ENCODE measurements at places on chromosomes 7 and 10.

DNA sequence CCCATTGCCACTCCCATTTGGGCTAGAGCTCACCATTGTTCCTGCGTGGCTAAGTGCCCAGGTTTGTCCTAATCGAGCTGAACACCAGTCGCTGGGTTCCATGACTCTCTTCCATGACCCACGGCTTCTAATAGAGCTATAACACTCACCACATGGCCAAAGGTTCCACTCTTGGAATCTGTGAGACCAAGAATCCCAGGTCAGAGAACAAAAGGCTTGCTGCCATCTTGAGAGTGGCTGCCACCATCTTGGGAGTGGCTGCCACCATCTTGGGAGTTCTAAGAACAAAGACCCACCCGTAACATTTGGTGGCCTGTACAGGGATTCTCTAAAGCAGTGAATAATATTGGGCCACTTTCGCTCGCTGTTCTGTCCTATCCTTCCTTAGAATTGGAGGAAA, 37.0 kb downstream of the AKR1B15 start:
- DNase-seq: no peak

DNA sequence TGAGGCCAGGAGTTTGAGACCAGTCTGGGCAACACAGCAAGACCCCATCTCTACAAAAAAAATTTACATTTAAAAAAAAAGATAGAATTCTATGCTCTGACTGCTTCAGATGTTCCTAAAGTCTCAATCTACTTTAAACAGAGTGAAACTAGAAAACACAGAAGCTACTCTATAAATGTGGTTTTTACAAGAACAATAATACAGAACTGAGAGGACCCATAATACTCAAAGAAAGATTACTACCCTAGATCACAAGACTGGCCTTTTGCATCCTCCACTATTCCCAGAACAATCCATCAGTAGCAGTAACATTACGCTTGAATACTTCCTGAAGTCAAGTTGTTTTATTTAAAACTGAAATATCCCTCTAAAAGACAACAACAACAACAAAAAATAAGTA, 119.4 kb downstream of the ZFAND4 start:
- no peak for DNase-seq

DNA sequence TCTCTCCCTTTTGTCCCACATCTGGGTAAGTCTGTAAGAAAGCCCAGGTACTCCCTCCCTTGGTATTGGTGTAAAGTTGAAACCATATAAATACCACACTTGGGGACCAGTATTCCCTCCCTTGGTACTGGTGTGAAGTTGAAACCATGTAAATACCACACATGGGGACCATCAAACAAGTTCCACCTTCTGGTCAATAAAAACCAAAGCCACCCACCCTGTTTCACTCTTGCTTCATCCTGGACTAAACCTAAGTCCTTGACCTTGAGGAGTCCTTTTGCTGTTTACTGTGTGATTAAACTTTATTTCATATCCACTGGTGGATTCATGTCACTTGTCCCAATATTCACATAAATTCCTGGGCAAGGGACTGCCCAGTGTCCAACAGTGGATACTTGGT, 8.4 kb downstream of the P4HA1 start:
- DNase-seq: no peak

GRCh38 chr7:130903358-130903974, 169.5 kb upstream of the KLF14 start:
- no peak for DNase-seq

- no peak for DNase-seq
These were observed 547.9 kb upstream of the FOXK1 start for GRCh38 chr7:4134204-4134603.

- no peak for DNase-seq
These were observed 233.3 kb upstream of the FOXP2 start for GRCh38 chr7:114181280-114181679.

GRCh38 chr10:86712317-86712707, 44.0 kb downstream of the LDB3 start:
- no peak for DNase-seq

GRCh38 chr10:31215052-31215451, 104.0 kb upstream of the ZEB1 start:
- no peak for DNase-seq

- DNase-seq: no peak
These were observed 41.6 kb downstream of the JAKMIP3 start for GRCh38 chr10:132107186-132107948.

GRCh38 chr7:2313450-2314208, 612 bp downstream of the SNX8 start:
- no peak for DNase-seq

- no peak for DNase-seq
These were observed 56.9 kb upstream of the CHST15 start for GRCh38 chr10:124150189-124150806.

GRCh38 chr10:83769281-83769820, 370.0 kb upstream of the GHITM start:
- DNase-seq: no peak

GRCh38 chr10:128068398-128069285, 57.6 kb downstream of the MKI67 start:
- no peak for DNase-seq

DNA sequence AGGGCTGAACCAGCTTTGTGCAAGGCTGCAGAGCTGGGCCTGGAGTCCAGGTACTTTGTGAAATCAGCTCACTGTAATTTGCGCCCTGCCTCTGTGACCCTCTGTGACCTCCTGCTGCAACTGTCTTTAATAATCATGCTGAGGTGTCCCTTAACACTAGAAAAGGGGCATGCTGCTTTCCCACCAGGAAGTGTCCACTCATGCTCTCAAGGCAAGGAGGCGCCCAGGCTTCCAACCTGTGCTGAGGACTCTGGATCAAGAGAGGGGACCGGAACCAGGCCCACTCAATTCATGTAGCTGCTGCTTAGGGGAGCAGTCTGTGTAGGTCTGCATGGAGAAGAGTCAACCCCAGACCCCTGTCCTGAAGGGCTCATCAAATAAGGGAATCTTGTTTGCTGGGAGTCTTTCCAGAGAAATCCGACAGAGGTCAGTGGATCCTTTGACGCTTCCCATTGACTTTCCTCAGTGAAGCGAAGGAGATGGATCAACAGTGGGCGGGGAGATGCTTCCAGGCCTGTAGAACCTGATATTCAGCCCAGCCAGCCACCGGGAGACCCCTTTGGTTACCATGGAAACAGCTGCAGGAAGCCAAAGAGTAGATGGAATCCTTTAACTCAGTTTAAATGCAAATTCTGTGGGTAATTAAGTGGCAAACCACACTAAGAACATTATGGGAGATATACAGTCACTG, 945.9 kb downstream of the GRID1 start:
- DNase-seq: no peak

- no peak for DNase-seq
These were observed 104.7 kb downstream of the FGFR2 start for GRCh38 chr10:121493521-121493920.

- no peak for DNase-seq
These were observed 61.5 kb downstream of the NKX6-2 start for GRCh38 chr10:132724446-132724845.

GRCh38 chr10:118729641-118730258, 25.0 kb downstream of the CACUL1 start:
- DNase-seq: no peak

DNA sequence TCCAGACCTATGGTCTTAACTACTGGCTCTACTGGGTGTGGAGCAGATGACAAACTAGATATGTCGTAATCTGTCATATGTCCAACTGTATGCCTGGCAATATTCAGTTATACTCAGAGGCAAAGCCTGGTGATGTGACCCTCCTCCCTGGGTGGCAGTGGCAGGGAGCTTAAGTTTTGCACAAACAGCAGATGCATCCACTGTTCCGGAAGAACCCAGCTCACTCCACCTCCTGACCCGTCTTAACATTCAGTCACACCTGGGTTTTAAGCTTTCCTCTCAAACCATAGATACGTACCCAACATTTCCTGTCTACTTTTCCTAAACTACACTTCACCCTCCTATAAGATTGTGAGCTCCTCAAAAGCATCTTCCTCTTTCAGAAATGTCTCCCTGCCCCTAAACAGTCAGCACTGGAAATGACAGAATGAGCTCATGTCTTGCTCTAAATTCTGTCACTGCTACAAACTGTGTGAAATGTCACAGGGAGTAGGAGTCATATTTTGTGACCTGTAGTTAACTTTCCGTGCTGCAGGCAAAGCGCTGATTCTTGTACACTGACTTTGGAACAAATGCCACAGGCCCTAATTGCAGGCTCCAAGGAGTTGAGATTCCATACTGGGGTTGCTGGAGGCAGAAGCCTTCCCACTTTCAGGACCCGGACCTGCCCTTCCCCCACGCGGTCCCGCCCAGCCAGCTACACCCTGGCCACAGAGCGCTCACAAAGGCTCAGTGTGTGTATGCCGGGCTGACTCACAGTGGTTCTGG, 23.9 kb downstream of the SCD start:
- DNase-seq: no peak

DNA sequence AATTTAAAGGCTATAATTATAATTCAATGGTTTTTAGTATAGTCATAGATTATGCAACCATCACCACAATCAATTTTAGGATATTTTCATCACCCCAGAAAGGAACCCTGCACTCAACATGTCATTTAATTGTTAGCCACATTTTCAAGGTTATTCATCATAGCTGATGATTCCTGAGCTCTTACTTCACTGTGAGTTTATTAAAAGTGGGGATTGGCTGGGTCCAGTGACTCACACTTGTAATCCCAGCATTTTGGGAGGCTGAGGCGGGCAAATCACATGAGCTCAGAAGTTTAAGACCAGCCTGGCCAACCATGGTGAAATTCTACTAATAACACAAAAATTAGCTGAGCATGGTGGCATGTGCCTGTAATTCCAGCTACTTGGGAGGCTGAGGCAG, 787 bp downstream of the CCL26 start:
- DNase-seq: no peak

DNA sequence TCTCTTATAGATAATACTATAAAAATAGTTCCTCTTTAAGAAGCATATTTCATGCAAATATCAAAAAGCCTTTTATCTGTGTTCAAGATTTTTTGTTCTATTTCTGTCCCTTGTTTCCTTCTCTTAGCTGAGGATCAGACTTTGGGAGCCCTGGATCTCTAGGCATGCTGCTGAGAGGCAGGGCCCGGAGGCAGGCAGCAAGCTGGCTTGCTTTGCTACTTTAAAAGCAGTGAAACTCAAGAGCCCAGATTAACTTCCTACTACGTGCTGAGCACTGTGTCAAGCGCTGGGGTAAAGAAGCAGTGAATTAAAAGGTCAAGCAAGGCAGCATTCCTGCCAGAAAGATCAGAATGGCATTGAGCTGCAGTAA, 31.0 kb upstream of the ARID5B start:
- DNase-seq: no peak

- no peak for DNase-seq
These were observed 20.2 kb downstream of the HIP1 start for GRCh38 chr7:75718390-75719031.

DNA sequence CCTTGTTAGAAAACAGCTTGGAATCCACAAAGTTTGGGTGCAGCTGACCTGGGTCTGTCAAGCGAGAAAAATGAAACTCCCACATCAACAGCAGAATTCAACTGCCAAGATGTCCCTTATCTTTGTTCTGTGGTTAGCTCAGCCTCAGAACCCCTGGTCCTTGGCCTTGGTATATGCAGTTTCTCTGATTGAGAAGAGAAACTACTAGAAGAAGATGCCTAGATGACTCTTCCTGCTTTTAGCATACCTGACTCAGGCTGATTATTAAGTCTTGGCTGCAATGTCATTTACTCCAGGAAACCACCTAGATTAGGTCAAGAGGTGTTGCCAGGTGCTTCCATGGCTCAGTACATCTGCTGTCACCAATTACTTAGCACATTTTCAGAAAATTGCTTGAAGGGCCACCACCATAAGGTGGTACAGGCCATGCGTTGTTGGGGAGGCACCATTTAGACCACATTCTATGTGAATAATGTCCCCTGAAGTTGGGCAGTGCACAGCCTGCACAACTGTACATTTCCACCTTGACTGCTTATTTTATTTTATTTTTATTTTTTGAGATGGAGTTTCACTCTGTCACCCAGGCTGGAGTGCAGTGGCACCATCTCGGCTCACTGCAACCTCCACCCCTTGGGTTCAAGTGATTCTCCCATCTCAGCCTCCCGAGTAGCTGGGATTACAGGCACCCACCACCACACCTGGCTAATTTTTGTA, 59.4 kb upstream of the ZNF438 start:
- DNase-seq: no peak

DNA sequence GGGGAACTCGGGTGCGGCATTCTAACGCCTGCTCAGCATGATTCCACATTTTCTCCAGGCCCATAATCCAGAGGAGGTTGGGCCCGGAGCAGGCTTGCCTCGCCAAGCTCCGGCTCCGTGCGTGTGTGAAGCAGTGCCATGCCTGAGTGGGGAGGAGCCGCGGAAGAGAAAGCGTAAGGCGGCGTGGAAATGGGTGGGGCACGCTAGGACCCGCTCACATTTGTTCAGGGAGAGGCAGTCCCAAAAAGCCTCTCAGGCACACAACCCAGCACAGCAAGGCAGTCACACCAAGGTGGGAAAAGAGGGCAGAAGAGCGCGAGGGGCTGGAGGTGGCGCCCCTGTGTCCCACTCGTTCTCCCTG, 695 bp upstream of the VDAC2 start:
- DNase-seq: no peak

DNA sequence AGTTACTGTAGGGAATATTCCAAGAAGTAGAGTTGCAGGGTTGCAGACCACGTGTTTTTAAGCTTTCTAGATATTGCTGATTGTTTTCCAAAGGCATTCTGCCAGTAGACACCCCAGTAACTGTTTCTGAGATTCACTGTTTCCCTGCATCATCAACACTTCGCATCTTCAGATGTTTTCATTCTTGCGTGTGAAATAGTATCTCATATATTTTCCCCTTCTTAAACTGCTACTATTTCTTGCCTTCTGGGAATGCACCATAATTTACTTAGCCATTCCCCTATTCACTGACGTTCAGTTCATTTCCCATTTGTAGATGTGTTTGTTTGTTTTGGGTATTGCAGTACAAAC, 30.7 kb downstream of the ALOX5 start:
- DNase-seq: no peak

DNA sequence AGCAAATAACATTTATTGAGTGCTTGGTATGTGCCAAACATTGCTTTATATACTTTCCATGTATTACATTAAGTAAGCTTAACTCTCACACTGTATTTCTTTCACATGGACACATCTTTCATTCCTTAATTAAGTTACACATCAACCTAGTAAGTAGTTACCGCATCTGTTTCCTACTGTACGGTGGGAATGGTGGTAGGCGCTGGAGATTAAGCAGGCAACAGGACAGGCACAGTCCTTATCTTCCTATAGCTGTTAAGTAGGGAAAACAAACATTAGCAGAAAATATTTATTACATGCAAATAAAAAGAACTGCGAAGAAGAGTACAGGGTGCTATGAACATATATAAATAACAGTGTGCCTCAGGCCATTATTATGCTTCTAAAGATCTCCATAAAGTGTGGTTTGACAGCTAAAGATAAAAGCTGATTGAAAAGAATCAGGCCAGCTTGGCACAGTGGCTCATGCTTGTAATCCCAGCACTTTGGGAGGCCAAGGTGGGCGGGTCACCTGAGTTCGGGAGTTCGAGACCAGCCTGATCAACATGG, 105.0 kb downstream of the SUGCT start:
- DNase-seq: no peak

GRCh38 chr7:69849268-69849667, 251.0 kb downstream of the AUTS2 start:
- no peak for DNase-seq

- DNase-seq: no peak
These were observed 25.5 kb downstream of the PRR15 start for GRCh38 chr7:29588900-29589696.
